Fibroblast of the aortic adventitia (primary cell): ENCODE measurements at places on chromosomes 1 and 21. TPM values are rescaled to one million over a fixed set of nuclear protein-coding genes. Genes with fewer than 3 reads are reported as not detected.

GRCh38 chr1:20187103-20187812 lies 940 bp upstream of the PLA2G2C start:
- no peak for DNase-seq

DNA sequence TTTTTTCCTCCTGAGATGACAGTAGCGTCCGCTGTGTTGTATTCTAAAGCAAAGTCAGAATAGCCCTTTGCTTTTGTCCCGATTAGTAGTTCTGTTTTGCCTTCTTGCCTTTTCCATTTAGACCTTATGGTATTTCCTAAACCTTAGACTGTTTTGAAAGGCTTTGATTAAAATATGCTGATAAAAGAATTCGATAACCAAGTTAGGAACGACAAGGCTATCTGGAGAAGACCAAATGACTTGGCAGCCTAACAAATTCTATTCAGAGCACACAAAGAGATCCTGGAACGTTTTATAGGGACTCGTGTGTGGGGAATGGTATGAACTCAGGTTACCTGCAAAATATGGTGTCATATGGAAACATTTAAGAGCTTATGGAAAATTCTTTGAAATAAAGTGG lies 42.9 kb downstream of the NFIA start:
- DNase-seq, result peak; percentile 40

- DNase-seq, result no peak
Measured at GRCh38 chr1:29488086-29488793, 251.9 kb downstream of the PTPRU start.

DNA sequence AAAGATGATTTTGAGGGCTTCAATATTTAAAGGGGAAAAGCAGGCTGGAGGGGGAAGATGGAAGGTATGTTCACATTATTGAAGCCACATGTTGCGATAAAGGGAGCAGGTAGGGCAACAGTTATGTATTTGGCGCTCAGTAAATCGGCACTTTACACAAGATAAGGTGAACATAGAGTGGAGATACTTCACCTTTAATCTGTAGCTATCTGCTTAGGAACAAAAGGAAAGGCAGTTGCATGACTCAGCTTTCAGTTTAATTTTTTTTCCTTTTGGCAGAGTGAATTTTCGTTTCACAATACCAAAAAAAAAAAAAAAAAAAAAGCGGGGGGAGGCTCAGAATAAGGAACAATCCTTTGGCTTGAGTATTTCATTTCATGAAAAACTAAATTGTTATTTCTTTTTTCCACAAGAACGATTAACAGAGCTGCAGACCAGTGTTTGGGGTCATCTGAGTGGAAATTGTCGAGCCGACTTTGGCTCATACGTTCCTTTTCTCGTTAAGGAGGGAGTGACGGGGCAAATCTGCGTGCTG lies 1.1 kb upstream of the COQ8A start:
- peak; percentile 73 for DNase-seq

- DNase-seq, result no peak
Measured at GRCh38 chr1:165650981-165651625, 20.1 kb downstream of the MGST3 start.

- no peak for DNase-seq
Measured at GRCh38 chr1:150121236-150121862, 28.4 kb upstream of the PLEKHO1 start.

- DNase-seq, result peak; percentile 78
Measured at GRCh38 chr21:14737922-14738321, 191.8 kb upstream of the SAMSN1 start.

GRCh38 chr1:89633800-89634625 lies 1.1 kb downstream of the LRRC8C start:
- peak; percentile 57 for DNase-seq

DNA sequence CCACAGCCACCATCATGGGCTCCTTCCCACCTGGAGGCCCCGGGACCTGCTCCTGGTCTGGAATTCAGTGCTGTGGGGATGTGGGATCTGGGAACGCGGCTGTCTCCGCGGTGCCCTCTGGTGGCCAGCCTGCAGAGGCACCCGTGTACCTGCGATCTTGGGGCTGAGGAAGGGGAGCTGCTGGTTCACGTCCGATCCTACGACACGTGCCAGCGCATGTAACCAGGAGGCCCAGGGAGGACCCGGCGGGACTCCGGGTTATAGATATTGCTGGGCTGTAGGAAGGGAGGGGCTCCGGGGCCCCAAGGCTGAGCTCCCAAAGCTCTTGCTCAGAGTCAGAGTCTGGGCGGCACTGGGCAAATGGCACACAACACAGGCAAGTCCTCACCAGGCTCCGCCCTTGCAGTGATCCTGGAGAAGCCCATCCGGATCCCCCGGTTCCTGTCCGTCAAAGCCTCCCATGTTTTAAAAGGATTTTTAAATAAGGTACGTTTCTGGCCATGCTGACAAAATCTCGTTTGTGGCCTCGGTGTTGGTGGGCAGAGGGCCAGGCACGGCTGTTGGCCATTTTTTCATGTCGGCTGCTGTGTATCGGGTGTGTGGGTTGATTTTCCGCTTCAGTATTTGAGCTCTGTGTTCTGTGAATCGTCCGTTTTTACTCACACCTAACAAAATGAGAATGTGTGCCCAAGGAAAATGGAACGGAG lies 20.1 kb downstream of the FAAP20 start:
- DNase-seq, result peak; percentile 61

GRCh38 chr1:24619376-24619775 lies 23.7 kb upstream of the SRRM1 start:
- no peak for DNase-seq

DNA sequence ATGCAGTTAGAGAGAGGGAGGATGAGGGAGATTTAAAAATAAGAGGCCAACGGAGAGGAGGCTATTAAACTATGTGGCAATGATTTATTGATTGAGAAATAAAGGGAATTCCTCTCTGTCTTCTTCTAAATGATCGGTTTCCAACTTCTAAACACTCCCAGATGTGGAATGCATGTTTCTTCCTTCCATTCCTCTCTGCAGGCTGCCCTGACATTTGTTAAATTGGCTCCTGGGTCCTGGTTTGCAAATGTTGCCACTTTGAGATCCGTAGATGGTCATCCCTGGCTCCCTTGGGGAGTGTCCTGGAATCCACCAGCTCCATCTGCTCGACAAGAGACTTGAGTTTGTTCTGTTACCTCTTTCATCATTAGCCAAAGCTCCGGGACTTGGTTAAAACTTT lies 10.3 kb upstream of the C1orf198 start:
- DNase-seq, result peak; percentile 98

DNA sequence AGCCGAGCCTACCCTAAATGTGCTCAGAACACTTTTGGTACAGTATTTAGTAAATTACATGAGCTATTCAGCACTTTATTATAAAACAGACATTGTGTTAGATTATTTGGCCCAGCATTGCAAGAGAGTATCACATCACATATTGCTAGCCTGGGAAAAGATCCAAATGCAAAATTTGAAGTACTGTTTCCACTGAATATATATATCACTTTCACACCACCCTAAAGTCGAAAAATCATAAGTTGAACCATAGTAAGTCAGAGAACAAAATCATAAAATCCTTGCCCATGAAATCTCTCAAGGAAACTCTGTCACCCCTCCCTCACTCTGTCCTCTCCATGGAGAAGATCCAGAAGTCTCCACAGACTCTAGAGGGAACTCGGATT lies 33.1 kb downstream of the RGS8 start:
- no peak for DNase-seq

DNA sequence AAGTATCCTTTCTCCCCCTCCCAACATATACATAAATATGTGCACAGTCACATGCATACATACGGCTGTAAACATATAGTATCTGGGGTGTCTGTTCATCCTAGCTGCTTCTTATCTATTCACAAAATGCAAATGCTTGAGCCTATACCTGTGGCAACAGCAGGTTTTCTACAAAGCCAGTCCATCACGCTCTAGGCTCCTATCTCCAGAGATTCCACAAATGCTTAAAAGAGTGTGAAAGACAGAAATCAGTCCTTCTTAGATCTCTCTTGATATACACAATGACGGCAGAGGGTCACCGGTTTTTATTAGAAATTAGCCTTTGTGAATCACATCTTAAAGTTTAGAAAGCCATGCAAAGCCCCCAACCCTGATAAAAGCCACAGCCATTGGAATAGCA lies 139.4 kb downstream of the TPR start:
- DNase-seq, result no peak

GRCh38 chr21:38284216-38284615 lies 27.4 kb downstream of the KCNJ15 start:
- DNase-seq, result no peak

DNA sequence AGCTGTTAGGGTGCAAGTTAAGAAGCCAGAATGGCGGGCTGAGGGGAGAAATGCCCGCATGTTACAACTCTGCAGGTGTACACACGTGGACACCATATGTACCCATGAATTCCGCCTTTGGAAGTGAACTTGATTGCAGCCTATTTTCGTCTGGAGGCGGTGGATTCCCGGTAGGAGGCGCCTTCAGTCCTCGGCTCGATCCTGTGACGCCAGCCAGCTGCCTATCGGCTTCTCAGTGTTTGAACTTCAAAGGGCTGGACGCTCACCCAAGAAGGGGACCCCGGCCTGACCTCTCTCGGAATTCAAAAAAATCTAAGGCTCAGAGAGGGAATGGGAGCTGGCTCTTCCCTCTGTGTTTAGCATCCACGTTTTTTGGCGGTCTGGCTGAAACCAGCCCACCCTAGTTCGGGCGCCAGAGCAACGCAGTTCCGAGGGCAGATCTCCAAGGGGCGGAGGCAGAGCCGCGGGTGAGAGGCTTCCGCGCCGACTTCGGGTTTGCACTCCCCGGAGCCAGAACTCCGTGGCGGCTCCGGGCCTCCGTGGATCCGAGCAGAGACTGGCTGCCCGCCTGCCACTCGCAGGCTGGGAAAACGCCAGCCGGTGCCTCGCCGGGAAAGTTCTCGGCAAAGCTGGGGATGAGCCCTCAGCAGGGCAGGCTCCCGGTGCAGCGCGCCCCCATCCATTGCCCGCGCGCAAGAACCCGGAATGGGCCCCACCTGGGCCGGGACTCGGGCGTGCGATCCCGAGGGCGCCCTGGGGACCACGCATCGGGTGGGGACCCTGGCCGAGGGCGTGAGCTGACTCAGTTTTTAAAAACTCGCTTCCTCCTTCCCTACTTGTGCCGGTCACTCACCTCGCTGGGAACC lies 996 bp upstream of the TMEM51 start:
- peak; percentile 88 for DNase-seq

GRCh38 chr1:2777424-2778219 lies 23.9 kb downstream of the TTC34 start:
- DNase-seq, result no peak

GRCh38 chr1:87064986-87065385 lies 150.6 kb downstream of the HS2ST1 start:
- no peak for DNase-seq

DNA sequence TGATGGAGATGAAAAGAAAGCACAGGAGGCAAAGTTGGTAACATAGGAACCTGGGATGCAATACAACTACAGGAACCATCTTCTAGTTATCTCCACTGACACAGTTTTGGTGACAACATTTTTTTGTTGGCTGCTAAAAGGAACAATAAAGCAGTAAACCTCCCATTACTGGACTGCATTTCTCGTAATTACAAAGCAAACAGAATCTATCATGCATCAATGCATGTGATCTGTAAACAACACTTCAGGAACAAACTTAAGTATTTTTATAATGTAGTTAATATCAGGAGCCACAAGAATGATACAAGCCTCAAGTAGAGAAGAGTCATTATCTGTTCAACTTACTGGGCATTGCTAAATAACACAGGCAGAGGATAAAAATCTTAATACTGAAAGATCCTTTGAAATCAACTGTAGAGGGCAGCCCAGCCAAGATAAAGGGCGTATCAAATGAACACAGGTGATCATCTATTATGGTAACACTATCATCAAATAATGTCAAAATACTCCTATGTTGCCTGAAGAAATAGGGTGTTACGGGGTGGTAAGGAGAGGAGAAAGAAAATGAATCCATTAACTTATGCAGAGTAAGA lies 193.3 kb downstream of the EIF4G3 start:
- DNase-seq, result no peak

DNA sequence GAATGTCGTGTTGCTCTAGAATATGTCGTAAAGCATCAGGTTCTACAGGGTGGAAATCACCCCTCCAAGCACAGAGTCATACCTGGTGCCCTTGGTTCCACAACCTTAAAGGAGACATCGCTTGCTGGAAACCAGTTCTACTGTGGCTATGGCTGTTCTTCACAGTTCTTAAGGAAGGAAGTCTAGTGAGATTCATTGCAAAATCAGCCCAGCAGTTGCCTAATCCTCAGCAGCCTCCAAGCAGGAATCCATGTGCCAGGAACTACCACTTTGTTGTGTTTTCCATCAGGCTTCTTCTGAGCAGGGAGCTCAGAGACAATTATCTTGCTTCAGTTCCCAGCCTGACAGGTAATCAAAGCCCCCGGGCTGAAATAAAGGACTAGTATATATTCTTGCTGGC lies 45.0 kb upstream of the SLC35F3 start:
- DNase-seq, result no peak

- no peak for DNase-seq
Measured at GRCh38 chr1:114328361-114328904, 174.8 kb upstream of the SYT6 start.

DNA sequence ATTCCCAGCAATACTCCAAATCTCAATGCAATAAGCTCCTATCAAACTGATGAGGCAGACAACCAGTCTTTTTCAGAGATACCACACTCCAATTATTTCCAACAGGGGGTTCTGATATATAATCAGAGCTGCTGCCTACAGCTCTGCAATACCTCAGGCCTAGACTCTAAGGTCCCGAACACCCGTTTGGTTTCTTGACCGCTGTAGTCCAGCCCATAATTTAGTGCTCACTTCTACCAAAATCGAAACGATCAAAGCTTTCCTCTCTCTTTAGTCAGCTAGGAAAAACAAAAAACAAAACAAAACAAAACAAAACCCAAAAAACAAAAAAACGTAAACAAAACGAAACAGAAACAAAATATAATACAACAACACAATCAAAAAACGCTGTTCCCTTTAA lies 453.0 kb downstream of the NEGR1 start:
- DNase-seq, result no peak

DNA sequence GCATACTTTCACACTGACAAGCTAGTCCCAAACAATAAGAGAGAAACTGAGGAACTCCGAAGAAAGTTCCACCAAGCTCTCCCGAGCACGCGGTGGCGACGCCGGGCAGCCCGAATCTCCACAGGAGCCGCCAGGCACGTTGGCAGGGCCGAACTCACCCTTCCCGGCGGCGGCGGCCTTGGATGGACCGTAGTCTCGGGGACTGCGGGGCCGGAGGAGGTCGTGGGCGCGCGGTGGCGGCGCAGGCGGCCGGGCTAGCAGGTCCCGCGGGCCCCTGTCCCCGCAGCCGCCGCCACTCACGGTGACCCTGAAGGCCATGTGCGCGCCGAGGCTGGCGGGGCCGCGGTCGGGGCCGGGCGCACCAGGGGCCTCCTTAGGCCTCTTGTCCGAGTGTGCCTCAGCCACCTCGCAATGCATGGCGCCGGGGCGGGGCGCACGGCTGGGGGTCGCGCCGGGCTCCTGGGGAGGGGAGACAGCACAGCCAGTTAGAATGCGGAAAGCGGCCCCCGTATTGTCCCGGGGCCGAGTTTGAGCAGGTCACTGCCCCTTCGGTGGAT lies 1.2 kb downstream of the GLIS1 start:
- no peak for DNase-seq

TNFRSF25 gene
- 2.0 and 4.4 TPM in 2 replicates for total RNA-seq

QSOX1 gene
- 261 and 1,037 TPM in 2 replicates for total RNA-seq

CLDN19 gene
- not detected in 2 replicates for total RNA-seq

ZNF695 gene
- total RNA-seq, result 0.82 and 1.4 TPM in 2 replicates

CYYR1 gene
- total RNA-seq, result 0.09 TPM in 1 of 2 replicates, not detected in the other

RRP1 gene
- 18.2 and 23.0 TPM in 2 replicates for total RNA-seq

HENMT1 gene
- 4.1 and 4.5 TPM in 2 replicates for total RNA-seq

TAS1R1 gene
- not detected in 2 replicates for total RNA-seq

KCNN3 gene
- 0.09 and 0.25 TPM in 2 replicates for total RNA-seq

FCRLA gene
- 0.90 TPM in 1 of 2 replicates, not detected in the other for total RNA-seq

SPRR3 gene
- not detected in 2 replicates for total RNA-seq
